ENCODE measurements at places on chromosomes 11 and 22.

GRCh38 chr11:38835966-38836365 is 2237.9 kb upstream of the RAG2 start:
- DNase-seq, result peak; percentile 34

DNA sequence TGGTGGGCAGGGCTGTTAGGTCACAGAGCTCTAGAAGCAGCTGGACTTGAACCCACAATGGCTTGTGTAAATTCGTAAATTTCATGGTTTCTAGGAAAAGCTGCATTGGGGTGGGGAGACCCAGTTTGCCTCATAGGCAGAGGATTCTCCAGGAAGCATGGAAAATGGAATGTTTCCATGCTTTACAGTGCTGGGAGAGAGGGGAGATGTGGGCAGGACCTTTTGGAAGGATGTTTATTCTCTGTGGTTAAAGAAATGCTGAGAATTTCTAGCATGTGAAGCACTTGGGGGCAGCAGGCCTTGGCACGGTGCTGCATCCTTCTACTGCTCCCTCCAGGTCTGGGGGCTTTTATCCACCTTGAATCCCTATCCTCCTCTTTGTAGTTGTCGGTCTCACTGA is 46.3 kb downstream of the TRAF6 start:
- DNase-seq, result peak; percentile 78

- DNase-seq, result peak; percentile 32
Measured at GRCh38 chr11:124799348-124800225, 619 bp downstream of the MSANTD2 start.

DNA sequence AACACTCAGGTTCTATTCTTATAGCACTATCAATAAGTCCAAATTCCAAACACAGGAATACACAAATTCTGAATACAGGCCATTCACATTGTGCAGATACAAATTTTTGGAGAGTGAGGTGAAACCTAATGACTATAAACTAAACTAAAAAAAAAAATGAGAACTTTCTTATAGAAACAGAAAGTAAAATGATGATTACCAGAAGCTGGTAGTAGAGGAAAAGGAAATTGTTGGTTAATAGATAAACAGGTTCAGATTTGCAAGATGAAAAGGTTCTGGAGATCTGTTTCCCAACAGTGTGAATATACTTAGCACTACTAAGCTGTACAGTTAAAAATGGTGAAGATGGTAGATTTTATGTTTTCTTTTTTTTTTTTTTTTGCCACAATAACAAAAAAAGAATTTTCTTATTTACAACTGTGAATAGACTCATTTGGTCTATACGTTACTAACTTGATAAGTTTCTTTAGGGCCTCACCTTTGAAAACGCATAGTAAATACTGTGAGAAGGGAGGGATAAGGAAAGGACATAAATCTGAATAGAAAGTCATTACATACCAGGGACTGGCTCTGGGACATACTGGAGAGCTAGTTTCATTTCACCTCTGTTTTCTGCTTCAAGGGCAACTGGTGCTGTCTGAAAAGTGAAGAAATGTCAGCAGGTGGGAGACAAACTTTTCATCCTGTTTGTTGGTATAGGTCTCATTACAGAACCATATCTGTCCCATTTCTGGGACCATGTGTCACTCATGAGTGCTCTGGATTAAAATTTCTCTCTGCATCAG is 14.2 kb upstream of the CCDC89 start:
- no peak for DNase-seq

DNA sequence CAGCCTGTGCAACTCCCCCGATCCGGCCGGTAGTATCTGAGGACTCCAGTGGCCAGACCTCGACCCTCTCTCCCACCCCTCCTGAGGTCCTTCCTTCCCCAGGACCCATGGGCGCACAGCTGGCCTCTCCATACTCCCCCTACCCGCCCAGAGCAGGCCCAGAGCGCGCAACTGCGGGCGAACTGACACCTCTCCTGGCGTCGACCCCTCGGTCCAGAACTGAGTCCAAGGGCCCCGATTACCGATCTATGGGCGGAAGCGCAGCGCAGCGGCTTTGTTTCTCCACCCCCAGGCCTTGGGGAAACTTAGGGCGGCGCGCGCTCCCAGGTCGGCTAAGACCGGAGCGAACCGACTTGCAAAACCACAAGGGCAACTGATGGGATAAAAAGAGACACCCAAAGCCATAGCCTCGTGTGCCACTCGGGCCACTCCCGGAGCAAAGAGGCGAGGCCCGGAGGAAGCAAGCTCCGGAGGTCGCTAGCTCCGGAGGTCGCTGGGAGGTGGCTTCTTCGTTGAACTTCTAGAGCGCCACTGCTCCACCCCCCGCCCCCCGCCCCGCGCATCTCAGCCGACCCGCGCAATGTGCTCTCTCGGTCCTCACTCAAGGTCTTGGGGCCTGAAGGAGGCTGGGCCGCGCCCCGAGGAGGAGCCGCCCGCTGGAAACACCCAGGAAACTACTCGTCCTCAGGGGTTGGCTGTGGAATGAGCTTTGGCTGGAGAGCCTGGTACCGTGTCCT is 9.8 kb upstream of the ALX4 start:
- no peak for DNase-seq

DNA sequence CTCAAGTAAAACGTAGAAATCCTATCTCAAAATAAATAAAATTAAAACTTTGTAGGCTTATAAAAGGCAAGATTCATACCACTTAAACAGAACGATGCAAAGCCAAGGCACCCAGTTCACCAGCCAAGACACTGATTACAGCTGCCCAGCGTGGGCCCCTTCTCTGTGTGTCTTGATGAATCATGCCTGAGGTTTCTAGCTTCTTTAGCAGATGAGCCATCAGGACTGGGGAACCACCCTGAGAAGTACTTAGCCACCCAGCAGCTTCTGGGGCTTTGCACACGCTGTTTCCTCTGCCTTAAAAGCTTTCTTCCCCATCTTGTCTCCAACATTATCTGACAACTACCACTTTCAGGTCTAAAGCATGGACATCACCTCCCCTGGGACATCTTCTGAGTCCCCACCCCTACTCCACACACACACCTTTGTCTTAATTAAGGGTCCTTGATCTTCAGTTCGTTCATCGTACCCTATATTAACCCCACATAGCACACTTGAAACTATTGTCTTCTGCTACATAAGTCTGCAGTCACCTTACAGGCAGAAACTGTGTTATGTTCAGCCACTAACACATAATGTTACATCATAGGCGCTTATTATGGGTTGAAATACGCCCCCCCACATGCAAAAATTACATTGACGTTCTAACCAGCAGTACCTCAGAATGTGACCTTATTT is 8.7 kb upstream of the LAYN start:
- DNase-seq, result peak; percentile 81

DNA sequence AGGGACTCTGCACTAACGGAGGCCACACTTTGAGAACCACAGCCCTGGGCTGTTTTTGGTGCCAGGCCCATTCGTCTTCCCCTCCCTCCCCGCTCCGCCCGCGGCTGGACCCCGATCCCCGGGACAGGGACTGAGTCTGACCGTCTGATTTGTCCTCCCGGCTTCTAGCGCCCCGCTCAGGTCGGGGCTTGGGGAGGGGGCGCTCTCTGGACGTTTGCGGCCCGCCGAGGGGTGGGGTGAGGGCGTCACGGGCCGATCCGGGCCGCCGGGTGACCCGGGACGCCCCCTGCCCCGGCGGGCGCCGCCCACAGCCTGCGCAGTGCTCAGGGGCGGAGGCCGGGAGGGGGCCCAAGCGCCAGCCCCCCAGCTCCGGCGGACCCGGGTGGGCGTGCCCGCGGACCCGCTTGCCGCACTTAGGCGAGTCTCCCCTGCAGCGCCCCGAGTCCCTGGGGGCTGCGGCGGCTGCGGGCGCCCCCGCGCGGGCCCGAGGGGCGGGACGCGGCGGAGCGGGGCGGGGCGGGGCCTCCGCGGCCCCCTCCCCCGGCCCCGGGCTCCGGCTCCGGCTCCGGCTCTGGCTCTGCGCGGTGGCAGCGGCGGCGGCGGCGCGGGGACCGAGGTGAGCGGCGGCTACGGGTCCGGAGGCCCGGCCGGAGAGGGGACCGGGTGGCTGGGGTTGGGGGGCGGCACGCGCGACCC is 33.7 kb upstream of the PRR5 start:
- DNase-seq, result no peak

- no peak for DNase-seq
Measured at GRCh38 chr11:10927538-10927937, 69.7 kb upstream of the ZBED5 start.
